GM10248 (cell line): ENCODE measurements at places on chromosomes 2 and 18.
A peak's percentile ranks its signal among the peaks of the same experiment; 100 is the strongest.

DNA sequence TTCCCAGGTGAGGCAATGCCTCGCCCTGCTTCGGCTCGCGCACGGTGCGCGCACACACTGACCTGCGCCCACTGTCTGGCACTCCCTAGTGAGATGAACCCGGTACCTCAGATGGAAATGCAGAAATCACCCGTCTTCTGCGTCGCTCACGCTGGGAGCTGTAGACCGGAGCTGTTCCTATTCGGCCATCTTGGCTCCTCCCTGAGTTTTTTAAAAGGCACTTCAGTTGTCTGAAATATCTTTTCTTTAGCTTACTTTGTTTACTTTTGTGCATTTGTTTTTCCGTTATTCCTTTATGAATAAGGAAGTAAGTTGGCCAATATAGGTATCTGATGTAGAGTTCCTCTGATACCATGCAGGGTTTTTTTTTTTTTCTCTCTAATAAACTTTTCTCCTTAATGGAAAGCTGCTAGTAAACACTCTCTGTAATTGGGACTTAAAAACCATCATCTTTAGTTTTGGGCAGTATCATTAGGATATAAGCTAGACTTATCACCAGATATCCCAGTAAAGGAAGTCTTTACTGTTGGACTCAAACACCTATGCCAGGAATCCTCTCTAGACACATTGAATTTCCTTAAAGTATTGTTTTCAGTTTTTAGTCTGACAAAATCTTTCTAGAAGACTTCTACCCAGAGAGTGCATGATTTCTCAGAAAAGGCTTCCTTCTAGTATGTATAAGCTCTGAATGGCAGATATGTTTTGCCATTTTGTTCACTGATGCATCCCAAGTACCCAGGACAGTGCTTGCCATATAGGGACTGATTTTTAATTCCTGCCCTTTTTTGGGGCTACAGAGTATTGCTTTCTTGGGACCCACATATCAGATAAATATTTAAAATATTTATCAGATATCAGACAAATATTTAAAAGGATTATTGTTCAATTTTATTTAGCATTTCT lies 35.8 kb upstream of the DYSF start:
- DNase-seq: no peak

- no peak for DNase-seq
Observed at GRCh38 chr2:165575044-165575615, 105.6 kb downstream of the CSRNP3 start.

GRCh38 chr18:72742002-72742401 lies 125.8 kb downstream of the NETO1 start:
- DNase-seq: no peak

DNA sequence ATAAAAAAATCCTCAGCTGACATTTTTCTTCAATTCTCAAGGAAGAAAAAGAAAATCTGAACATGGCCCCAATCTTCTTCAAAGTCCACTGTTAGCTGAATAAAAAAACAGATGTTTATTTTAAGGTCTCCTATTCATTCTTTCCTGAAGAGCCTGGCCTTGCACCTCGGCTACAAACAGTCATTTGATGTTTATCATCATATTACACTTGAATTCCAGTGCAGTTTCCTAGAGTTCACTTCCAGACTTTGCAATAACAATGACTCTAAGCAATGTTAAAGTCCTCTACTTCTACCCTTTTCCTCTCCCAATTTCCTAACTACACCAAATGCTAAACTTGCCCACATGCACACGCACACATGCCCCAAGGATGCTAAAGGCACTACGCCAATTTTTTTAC lies 70.1 kb downstream of the NOL10 start:
- no peak for DNase-seq

DNA sequence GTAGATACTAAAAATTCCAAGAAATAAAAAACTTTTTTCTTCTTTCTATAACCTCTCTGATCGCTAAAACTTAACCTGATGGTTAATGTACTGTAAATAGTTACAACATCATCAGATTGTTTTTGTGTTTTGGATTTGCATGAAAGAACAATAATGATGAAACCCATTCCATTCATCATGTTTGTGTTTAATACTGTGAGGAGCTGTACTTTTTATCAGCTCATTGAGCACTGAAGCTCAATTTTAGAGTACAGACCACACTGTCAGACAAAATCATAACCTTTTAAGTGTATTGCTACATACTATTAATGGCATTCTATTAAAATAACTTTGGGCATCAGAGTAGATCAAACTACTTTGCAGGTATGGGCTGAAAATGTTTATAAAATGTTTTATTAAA lies 14.8 kb upstream of the BBS5 start:
- DNase-seq: no peak

DNA sequence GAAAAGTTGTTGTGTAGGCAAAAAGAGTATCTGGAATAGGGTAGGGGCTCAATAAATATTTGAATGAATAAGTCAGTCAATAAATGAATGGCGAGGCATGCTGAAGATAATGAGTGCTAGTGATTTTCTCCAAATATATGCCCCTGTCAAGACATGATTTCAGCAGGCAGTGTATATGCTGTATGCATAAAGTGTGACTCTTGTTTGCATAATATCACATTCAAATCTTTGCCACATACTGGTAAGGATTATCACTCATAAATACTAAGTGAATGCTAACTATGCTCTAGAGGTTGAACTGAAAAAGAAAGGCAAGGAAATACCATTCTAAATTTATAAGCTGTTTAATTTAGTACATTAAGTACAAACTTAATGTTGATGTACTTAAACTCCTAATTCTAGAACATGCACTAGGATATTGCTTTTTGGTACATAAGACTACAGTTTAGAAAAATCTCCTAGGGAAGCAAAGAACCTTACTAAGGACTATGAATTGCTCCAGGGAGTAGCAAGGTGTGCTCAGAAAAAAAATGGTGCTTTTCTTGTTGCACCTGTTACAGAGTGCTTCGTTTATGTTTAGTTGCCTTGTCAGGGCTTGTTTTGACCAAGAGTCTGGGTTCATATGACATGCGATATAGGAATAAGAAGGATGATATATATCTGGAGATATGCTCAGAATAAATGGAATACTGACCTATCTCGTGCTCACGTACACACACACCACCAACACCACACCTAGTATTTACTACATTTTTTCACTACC lies 224.0 kb upstream of the TANK start:
- no peak for DNase-seq

- DNase-seq: peak; percentile 72
Observed at GRCh38 chr2:236512902-236513435, 56.7 kb upstream of the ACKR3 start.

DNA sequence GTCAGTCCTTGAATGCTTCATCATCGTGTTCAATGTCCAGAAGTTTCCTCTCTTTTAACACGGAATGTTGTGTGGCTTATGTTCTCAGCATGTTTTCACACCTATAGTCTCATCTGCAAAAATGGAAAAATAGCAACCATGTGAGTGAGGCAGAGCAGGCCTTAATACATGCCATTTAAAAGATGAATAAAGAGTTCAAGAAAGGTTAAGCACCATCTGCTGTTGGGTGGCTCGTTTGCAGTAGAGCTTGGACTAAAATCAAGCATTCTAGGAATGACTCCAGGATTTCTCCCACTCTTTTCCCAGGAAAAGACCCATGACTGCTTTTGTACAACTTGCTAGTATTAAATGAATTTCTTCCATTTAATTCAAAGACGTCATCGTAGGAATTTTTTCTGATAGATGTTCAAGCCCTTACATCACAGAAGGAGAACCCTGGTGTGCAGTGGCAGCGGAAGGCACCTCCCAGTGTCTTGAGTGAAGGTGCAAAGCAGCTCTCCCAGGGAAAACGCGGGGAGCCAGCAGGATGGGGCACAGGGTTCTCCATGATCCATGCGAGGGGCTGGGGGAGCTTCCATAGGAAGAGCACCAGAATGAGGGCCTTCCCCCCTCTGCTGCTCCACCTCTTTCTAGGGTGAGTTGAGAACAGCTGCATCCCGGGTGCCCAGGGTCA lies 9.6 kb downstream of the DCDC2C start:
- DNase-seq: no peak

GRCh38 chr2:170685591-170685990 lies 29.5 kb upstream of the SP5 start:
- DNase-seq: no peak

DNA sequence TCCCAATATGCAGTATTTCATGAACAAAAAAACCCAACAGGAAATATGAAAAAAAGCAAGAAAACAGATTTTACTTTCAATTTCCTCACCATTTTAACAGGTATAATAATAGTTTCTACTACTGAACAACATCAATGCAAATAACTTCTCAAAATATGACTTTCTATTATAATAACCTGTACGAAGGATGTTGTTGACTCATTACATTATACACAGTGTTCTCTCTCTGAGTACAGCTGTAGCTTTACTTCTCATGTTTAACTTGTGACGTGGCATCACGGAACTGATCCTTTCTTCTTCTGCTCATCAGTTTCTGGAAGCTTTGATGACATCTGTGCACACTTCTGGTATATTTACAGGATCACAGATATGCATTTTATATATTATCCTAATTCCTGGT lies 40.0 kb downstream of the FAM228A start:
- DNase-seq: peak; percentile 85

- DNase-seq: no peak
Observed at GRCh38 chr18:49569724-49570123, 7.9 kb downstream of the LIPG start.

GRCh38 chr2:206232287-206233035 lies 42.0 kb upstream of the ZDBF2 start:
- no peak for DNase-seq

- DNase-seq: no peak
Observed at GRCh38 chr2:160223560-160223959, 23.5 kb upstream of the ITGB6 start.

GRCh38 chr2:178403671-178404306 lies 47.2 kb downstream of the PRKRA start:
- peak; percentile 22 for DNase-seq

DNA sequence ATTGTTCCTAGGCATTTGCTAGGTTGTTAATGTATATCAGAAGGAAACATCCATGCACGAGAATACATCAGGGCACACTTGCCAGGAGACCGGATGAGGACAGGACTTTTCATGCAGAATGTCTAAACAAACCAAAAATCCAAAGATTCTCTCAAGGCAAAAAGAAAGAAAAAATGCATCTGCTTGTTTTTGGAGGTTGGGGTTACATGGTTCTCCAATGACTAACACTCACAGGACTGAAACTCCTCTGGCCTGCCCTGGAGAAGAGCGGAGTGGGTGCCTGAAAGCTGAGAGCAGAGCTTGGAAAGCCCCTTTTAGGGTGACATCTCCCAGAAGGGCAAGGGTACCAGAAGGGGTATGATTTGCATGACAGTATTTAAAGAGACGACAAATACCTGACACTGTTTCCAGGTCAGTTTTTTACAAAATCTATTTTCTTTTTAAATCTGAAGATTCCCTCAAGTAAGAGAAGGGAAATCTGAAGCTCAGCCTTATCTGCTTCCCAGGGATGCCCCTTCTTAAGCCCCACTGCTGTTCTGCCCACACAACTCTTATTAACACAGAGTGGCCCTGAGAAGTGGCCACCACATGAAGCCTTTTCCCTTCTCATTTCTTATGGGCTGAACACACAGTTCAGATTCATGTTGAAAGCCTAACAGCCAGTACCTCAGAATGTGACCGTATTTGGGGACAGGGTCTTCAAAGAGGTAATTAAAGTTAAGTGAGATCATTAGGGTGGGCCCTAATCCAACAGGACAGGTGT lies 216.4 kb downstream of the STK39 start:
- DNase-seq: peak; percentile 17

- no peak for DNase-seq
Observed at GRCh38 chr2:213279971-213280370, 4.3 kb upstream of the SPAG16 start.

DNA sequence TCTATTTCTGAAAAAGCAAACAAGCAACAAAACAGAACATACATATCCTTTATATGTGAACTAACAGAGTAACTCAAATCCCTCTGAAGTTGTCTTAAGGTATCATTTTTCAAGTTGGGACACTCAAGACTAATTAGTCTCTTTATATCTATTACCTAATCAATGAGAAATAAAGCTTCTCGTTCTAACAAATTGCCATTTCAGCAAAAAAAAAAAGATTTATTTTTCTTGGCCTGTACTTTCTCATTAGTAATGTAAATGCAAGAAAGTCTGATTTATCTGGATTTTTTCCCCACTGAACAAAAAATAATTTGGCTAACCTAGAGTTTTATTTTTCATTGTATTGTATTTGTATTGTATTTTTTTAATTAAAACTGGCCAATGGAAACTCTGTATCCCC lies 176.1 kb upstream of the NOL4 start:
- no peak for DNase-seq

- DNase-seq: no peak
Observed at GRCh38 chr2:174605687-174606086, 8.1 kb upstream of the WIPF1 start.

GRCh38 chr18:42011053-42011452 lies 56.0 kb downstream of the PIK3C3 start:
- DNase-seq: peak; percentile 18

DNA sequence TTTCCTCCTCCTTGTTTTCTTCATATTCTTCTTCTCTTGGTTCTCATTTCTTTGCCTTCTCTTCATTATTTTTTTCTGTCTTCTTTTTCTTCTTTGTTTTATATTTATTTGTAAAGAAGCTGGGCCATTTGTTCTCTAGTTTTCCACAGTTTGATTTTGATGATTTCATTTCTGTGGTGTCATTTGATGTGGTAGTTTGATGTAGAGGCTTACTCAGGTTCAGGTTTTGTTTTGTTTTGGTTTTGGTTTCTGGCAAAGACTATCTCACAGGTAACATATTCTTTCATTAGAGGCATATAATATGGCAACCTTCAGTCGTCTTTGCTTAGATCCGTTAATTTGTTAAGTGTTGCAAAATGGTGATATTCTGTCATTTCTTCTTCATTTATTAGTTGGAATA lies 75.3 kb downstream of the BABAM2 start:
- no peak for DNase-seq

DNA sequence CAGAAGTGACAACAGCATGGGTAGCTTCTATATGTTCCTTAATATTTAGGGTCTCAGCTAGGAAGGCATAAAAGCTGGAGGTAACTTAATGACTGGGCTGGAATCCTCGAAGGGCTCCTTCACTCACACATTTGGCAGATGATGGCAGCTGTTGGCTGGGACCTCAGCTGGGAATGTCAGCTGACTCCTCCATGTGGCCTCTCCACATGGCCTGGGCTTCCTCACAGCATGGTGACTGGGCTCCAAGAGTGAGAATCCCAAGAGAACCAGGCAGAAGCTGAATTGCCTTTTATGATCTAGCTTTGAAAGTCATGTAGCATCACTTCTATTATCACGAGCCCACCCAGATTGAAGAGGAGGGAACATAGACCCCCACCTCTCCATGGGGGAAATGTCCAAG lies 54.9 kb downstream of the TET3 start:
- no peak for DNase-seq

DNA sequence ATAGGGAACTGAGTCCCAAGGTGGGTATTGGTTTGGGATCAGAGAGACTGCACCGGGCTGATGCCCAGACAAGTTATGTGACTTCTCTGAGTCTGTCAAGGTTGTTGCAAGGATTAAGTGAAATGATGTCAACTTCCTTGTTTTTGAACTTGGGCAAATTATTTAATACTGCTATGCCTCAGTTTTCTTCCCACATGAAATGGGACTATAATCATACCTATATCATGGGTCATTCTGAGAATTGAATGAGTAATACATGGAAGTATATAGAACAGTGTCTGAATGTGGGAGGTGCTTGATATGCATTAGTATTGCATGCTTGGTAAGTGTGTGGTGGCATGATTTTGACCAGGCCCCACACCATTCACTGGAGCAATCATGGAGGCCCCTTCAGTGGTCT lies 99.0 kb downstream of the PRKCE start:
- DNase-seq: no peak

- peak; percentile 71 for DNase-seq
Observed at GRCh38 chr2:233061591-233062450, 1.7 kb downstream of the INPP5D start.

GRCh38 chr2:100425107-100425506 lies 7.6 kb upstream of the CHST10 start:
- DNase-seq: no peak

GRCh38 chr2:43415592-43415991 lies 180.2 kb downstream of the THADA start:
- DNase-seq: no peak
